ENCODE measurements at places on chromosomes 7 and 10.

GRCh38 chr7:27374958-27375841, 132.6 kb downstream of the EVX1 start:
- no peak for DNase-seq

GRCh38 chr7:132650498-132650897, 74.2 kb upstream of the PLXNA4 start:
- peak; percentile 34 for DNase-seq

GRCh38 chr10:79146611-79147130, 77.9 kb downstream of the ZMIZ1 start:
- DNase-seq = peak; percentile 52

DNA sequence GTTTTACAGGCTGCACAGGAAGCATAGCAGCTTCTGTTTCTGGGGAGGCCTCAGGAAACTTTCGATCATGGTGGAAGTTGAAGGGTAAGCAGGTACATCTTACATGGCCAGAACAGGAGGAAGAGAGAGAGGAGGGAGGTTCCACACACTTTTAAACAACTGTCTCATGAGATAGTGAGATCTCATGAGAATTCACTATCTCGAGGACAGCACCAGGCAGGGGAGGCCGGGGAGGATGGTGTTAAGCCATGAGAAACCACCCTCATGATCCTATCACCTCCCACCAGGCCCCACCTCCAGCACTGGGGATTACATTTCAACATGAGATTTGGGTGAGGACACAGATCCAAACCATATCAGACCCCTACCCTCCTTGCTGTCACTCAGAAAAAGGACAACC, 23.7 kb downstream of the ZNF503 start:
- no peak for DNase-seq

GRCh38 chr7:121544726-121545125, 148.6 kb upstream of the FAM3C start:
- DNase-seq = peak; percentile 98

DNA sequence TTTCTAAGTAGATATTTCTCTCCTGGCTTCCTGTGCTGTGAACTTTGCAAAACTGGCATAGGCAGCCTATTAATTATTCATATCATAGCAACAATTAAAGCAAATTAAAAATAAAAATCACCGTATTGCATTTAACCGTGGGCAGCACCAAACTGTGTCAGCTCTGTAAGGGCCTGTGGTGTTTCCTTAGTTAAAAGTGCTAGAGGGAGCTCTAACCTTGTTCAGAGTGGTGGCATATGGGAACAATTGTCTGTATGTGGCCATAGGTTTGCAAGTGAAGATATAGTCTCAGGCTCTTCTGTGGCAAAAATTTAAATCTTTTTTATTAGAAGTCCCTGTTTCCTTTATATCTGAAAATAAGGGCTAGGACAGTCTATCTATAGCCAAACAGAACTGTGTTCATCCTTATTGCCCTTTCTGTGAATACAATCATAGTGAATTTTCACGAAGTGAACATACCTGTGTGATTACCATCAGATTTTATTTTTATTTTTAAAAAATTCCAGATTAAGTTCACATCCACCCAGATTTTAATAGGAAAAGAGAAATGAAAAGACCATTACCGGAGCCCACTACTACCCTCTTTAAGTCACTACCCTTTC, 92.6 kb downstream of the POLL start:
- DNase-seq = peak; percentile 8

GRCh38 chr10:100349087-100349486, 2.1 kb downstream of the SCD start:
- no peak for DNase-seq

DNA sequence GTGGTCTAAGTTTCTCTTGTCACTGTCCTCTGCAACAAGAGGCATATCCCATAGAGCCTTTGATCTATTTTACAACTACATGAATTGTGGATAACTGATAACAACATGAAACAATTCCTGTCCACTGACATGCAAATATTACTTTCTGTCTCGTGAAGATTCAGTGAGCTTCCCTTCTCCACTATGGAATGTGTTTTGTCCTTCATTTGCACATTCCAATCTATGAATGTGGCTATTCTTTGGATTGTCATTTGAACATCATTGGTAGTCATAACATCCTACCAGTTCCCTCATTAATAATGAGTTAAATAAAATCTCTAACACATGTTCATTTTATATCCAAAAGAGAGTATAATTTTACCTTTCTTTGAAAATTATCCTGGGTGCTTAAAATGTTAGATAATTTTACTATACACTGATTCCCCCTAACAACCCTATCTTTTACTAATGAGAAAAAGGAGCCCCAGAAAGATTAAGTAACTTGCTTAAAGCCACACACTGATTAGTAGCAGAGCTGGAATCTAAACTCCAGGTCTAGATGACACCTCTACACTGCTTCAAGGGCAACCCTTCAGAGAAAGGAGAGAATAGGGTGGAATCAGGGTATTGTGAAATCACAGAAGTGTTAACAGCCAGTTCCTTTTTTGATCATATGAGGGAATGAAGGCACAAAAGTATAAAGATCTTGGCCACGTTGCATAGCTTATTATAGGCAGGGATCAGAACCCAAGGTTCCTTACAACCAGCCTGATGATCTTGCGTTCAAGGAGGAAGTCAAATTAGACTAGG, 39.1 kb downstream of the PDE1C start:
- DNase-seq = no peak
